ENCODE measurements at places on chromosomes 4 and X.

DNA sequence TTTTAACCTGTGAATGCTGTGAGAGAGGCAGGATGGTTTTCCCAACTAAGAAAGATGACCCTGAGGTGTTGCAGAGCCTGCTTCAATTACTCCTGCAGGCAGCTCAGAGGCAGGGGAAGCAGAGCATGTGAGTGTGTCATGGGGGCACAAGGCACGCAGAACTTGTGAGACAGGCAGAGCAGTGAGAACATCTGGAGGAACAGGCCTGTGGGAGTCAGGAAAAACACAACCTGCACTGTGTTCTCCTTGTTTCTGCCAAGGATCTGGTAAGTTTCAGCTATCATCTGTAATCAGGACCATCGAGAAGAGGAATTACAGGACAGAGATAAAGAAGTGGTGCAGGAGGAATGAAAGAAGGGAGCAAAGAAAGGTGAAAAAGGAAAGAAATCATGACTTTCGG, 741.8 kb upstream of the INTU start:
- H3K36me3 ChIP-seq = no peaks in the 10 kb centered on the region
- no peak for DNase-seq
- no peak overlapping the region for H3K27ac ChIP-seq
- no peaks in the 10 kb centered on the region for H3K27me3 ChIP-seq
- H3K4me1 ChIP-seq = no peaks in the 10 kb centered on the region

GRCh38 chr4:159652871-159653270, 550.0 kb downstream of the RAPGEF2 start:
- no peaks in the 10 kb centered on the region for H3K36me3 ChIP-seq
- H3K27me3 ChIP-seq = no peaks in the 10 kb centered on the region
- H3K4me1 ChIP-seq = no peaks in the 10 kb centered on the region
- DNase-seq = no peak

GRCh38 chr4:24570172-24570571, 14.2 kb downstream of the DHX15 start:
- peaks cover 24% of the 10 kb centered on the region for H3K36me3 ChIP-seq
- H3K27ac ChIP-seq = peak overlapping the region; percentile 26
- peaks cover 35% of the 10 kb centered on the region for H3K4me1 ChIP-seq
- H3K27me3 ChIP-seq = no peaks in the 10 kb centered on the region

- DNase-seq = no peak
- H3K4me3 ChIP-seq = no peak overlapping the region
- no peak overlapping the region for H3K27ac ChIP-seq
- no peaks in the 10 kb centered on the region for H3K4me1 ChIP-seq
Observed at GRCh38 chr4:79831701-79832514, 241.1 kb downstream of the ANTXR2 start.

GRCh38 chrX:48702032-48702431, 5.5 kb downstream of the SUV39H1 start:
- no peak overlapping the region for H3K4me3 ChIP-seq
- no peaks in the 10 kb centered on the region for H3K27me3 ChIP-seq
- H3K27ac ChIP-seq = no peak overlapping the region
- H3K4me1 ChIP-seq = peaks cover 10% of the 10 kb centered on the region
- peaks cover 17% of the 10 kb centered on the region for H3K36me3 ChIP-seq
- no peak for DNase-seq

DNA sequence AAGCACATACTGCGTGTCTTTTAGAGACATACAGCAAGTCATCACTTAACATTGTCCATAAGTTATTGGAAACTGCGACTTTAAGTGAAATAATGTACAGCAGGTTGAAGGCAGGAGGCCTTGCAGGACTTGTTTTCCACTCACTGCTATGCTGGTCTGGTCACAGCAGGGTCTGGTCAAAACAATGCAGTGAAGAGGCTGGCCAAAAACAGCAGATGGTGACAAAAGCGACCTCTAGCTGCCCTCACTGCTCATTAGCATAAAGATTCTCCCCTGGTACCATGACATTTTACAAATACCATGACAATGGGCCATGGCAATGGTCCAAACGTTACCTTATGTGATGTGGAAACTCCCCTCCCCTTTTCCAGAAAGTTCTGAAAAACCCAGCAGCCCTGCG, 1283.6 kb downstream of the FSTL5 start:
- H3K27ac ChIP-seq = no peak overlapping the region
- no peaks in the 10 kb centered on the region for H3K4me1 ChIP-seq
- no peaks in the 10 kb centered on the region for H3K27me3 ChIP-seq

DNA sequence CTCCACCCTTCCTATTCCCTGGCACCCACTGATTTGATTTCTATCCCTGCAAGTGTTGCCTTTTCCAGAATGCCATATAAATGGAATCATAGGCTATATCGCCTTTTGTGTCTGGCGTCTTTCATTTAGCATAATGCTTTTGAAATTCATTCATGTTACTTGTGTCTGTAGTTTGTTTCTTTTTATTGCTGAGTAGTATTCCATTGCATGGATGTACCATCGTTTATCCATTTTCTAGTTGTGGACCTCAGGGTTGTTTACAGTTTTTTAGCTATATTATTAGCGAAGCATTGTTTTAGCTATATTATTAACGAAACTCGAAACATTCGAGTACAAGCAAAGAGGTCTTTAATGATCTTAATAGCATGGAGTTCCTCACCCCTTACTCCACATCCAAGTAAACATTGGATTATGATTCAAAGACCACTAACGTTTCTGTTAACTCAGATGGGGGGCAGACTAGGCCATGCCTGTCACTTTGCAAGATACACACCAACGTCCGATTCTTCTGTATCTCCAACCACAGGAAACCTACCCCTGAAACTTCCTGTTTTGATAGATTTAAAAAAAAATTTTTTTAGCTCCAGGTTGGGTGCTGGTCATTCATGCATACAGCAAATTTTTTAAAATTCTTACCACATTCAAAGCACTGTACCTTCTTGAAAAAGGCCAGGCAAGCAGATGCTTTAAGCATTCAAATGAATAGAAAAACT, 1.1 kb downstream of the DCK start:
- H3K27ac ChIP-seq = peak overlapping the region; percentile 82
- no peaks in the 10 kb centered on the region for H3K27me3 ChIP-seq
- H3K4me3 ChIP-seq = peak overlapping the region; percentile 96
- peak; percentile 46 for DNase-seq
- H3K4me1 ChIP-seq = peaks cover 42% of the 10 kb centered on the region
- peaks cover 12% of the 10 kb centered on the region for H3K36me3 ChIP-seq

- peaks cover 16% of the 10 kb centered on the region for H3K4me1 ChIP-seq
- no peak overlapping the region for H3K4me3 ChIP-seq
- no peaks in the 10 kb centered on the region for H3K27me3 ChIP-seq
Observed at GRCh38 chr4:78691971-78692821, 84.0 kb upstream of the BMP2K start.

DNA sequence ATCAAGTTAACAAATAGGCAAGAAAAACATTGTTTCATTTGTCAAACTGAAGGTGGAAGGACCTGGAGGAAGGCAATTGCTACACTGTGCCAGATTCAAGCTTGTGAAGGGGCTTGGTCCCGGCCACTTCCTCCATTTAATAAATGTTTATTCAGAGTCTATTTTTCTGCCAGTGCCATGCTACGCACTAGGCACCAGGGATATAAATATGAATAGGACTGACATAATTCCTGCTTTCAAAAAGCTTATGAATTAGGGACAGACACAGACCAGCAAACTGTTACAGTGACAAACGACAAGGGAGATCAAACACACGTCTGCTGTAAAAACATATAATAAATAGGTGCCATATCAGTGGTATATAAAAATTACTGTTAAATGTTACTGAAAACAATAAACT, 571 bp downstream of the TLR6 start:
- peak overlapping the region; percentile 83 for H3K4me3 ChIP-seq
- peak overlapping the region; percentile 97 for H3K27ac ChIP-seq
- H3K36me3 ChIP-seq = peaks cover 10% of the 10 kb centered on the region
- peaks cover 30% of the 10 kb centered on the region for H3K4me1 ChIP-seq

DNA sequence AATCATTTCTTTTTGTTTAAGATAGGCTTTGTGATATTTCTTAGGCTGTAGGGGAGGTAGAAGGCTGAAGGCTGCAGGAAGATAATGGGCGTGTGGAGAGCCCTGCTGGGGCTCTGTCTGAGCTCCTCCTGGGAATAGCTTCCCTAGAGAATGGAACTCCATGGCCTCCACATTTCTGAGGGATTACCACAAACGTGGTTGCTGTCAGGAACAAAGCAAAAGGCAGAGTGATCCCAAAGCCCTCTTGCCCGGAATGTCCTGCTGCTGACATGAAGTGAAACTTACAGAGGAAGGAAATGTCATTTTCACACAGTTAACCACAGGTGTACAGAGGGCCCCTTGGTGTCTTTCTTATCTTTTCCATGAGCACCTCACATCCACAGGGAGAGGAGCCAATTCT, 89.3 kb downstream of the DDIT4L start:
- no peaks in the 10 kb centered on the region for H3K36me3 ChIP-seq
- no peaks in the 10 kb centered on the region for H3K27me3 ChIP-seq
- DNase-seq = no peak
- H3K4me3 ChIP-seq = peak overlapping the region; percentile 14
- H3K4me1 ChIP-seq = peaks cover 20% of the 10 kb centered on the region
- H3K27ac ChIP-seq = no peak overlapping the region

- H3K4me1 ChIP-seq = peaks cover 10% of the 10 kb centered on the region
- H3K4me3 ChIP-seq = no peak overlapping the region
- H3K36me3 ChIP-seq = no peaks in the 10 kb centered on the region
- H3K27ac ChIP-seq = no peak overlapping the region
- peaks cover 6% of the 10 kb centered on the region for H3K27me3 ChIP-seq
Observed at GRCh38 chr4:14880805-14881204, 121.5 kb upstream of the CPEB2 start.

GRCh38 chrX:81121513-81122363, 80.0 kb downstream of the HMGN5 start:
- peak; percentile 77 for DNase-seq
- H3K27me3 ChIP-seq = peaks cover 3% of the 10 kb centered on the region
- H3K4me1 ChIP-seq = peaks cover 11% of the 10 kb centered on the region
- no peaks in the 10 kb centered on the region for H3K36me3 ChIP-seq

- no peak for DNase-seq
- no peaks in the 10 kb centered on the region for H3K27me3 ChIP-seq
- no peak overlapping the region for H3K27ac ChIP-seq
Observed at GRCh38 chr4:10007436-10007740, 13.9 kb downstream of the SLC2A9 start.

DNA sequence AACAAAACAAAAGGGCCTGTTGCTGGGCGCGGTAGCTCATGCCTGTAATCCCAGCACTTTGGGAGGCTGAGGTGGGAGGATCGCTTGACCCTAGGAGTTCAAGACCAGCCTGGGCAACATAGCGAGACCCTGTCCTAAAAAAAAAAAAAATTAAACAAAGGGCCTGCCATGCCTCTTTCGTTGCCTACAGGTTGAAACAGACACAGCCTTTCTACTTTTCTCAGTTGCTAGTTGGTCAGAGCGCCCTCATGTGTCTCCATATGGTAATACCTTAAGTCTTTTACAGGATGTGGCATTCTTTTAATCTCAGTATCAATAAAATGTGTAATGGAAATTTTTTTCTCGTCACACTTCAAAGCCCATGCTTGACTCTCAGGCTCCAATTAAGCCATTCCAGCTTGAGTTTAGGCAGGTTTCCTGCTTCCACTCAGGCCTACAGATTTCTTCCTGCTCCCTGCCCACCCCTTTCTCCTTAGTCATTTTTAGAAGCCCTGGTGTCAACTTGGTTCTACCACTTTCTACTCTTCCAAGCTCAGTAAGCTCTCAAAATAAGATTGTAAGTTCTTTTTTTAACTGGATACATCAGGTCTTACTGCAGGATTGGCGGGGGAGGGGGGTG, 4.6 kb upstream of the SOWAHD start:
- no peaks in the 10 kb centered on the region for H3K27me3 ChIP-seq
- peak overlapping the region; percentile 60 for H3K27ac ChIP-seq

GRCh38 chr4:152294765-152295164, 241.1 kb downstream of the FBXW7 start:
- no peak overlapping the region for H3K27ac ChIP-seq
- no peak for DNase-seq
- no peaks in the 10 kb centered on the region for H3K4me1 ChIP-seq
- no peak overlapping the region for H3K4me3 ChIP-seq

GRCh38 chr4:140158365-140159030, 4.5 kb upstream of the MAML3 start:
- H3K27ac ChIP-seq = no peak overlapping the region
- peaks cover 13% of the 10 kb centered on the region for H3K4me1 ChIP-seq
- H3K27me3 ChIP-seq = peaks cover 26% of the 10 kb centered on the region
- DNase-seq = no peak

GRCh38 chrX:39477031-39477761, 620.6 kb downstream of the BCOR start:
- no peak overlapping the region for H3K4me3 ChIP-seq
- DNase-seq = no peak
- H3K27me3 ChIP-seq = peaks cover 7% of the 10 kb centered on the region
- H3K4me1 ChIP-seq = no peaks in the 10 kb centered on the region
- H3K27ac ChIP-seq = no peak overlapping the region
- no peaks in the 10 kb centered on the region for H3K36me3 ChIP-seq

DNA sequence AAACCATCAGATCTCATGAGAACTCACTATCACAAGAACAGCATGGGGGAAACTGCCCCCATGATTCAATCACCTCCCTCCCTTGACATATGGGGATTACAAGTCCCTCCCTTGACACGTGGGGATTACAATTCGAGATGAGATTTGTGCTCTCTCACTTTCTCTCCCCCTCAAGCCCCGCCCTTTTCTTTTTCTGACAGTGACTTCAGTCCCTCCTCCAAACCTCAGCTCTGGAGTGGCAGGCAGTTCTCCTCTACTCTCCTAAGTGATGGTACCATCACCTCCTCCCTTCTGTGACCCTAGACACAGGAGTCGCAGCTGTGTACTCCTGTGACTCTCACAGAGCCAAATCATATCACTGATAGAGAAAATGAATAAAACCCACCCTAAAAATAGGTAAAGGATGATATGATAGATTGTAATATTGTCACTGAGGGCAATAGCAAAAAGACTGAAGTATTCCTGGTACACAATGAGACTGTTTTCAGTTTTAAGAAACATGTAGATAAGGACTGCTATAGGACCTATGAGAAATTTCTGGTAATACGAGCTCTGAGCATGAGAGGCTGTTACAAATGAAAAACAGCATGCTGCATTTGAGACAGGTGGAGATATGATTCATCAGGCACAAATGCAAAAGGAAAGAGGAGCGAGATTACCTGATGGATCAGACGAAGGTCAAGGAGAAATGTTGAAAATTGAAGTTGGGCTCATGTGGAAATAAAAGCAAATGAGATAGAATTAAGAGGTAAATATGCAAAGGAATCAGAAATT, 101.2 kb upstream of the CBLL2 start:
- no peaks in the 10 kb centered on the region for H3K36me3 ChIP-seq
- no peaks in the 10 kb centered on the region for H3K27me3 ChIP-seq
- H3K4me1 ChIP-seq = no peaks in the 10 kb centered on the region
- DNase-seq = no peak
- H3K4me3 ChIP-seq = no peak overlapping the region

GRCh38 chr4:8105306-8106100, 53.1 kb downstream of the ABLIM2 start:
- peaks cover 15% of the 10 kb centered on the region for H3K27me3 ChIP-seq
- DNase-seq = no peak
- H3K27ac ChIP-seq = no peak overlapping the region
- H3K4me1 ChIP-seq = no peaks in the 10 kb centered on the region
- H3K36me3 ChIP-seq = peaks cover 9% of the 10 kb centered on the region

DNA sequence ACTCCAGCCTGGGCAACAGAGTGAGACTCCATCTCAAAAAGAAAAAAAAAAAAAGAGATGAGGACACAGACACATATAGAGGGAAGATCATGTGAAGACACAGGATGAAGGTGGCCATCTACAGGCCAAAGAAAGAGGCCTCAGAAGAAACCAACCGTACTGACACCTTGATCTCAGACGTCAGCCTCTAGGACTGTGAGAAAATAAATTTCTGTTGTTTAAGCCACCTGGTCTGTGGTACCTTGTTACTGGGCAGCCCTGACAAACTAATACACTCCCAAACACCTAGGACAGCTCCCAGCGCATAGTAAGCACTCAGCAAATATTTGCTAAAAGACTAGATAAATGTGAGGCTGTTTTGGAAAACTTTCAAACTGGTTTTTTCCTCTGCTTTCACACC, 59.2 kb upstream of the SMIM10 start:
- H3K36me3 ChIP-seq = no peaks in the 10 kb centered on the region
- H3K27me3 ChIP-seq = peaks cover 6% of the 10 kb centered on the region
